ENCODE measurements at places on chromosomes 7 and 10. TPM values are rescaled to one million over a fixed set of nuclear protein-coding genes. Genes with fewer than 3 reads are reported as not detected.
A peak's percentile ranks its signal among the peaks of the same experiment; 100 is the strongest.

- DNase-seq, result no peak
Observed at GRCh38 chr7:46292741-46293140, 371.7 kb upstream of the IGFBP3 start.

The RHOBTB1 gene
- total RNA-seq, result 7.6 TPM

DNA sequence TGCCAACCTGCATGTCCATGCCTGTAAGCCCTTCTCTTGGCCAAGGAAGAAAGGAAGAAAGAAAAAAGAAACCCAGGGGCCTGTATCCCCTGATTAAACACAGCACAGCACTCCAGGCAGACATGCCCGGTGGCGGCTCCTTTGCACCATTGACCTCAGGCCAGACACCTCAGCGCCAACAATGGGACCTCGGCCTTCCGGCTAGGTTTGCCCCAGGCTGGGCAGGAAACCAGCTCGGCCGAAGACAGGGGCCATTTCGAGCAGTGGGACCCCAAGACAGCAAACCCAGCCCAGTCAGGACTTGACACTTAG, 2.8 kb downstream of the HOXA10 start:
- peak; percentile 46 for DNase-seq

GRCh38 chr10:20922451-20922850, 25.3 kb upstream of the NEBL start:
- DNase-seq, result no peak

The CALHM3 gene
- not detected for total RNA-seq

- no peak for DNase-seq
Observed at GRCh38 chr10:60732198-60732806, 46.0 kb upstream of the CDK1 start.

DNA sequence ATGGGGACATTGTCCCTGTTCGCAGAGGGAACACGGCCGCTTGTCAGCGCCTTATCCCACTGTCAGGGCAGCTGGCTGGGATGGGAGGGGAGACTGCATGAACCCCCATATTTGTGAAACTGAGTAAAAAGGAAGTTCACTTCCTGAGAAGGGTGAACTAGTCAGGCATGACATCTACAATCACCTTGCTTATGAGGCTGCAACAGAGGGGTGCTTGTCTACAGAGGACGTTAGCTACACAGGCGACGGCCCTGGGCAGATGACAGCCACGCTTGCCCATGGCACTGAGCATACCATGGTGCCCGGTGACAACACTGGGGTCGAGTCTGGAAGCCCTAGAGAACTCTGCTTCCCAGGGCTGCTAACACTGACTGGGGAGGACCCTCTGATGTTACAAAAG, 46.0 kb upstream of the KDM7A start:
- DNase-seq, result no peak

DNA sequence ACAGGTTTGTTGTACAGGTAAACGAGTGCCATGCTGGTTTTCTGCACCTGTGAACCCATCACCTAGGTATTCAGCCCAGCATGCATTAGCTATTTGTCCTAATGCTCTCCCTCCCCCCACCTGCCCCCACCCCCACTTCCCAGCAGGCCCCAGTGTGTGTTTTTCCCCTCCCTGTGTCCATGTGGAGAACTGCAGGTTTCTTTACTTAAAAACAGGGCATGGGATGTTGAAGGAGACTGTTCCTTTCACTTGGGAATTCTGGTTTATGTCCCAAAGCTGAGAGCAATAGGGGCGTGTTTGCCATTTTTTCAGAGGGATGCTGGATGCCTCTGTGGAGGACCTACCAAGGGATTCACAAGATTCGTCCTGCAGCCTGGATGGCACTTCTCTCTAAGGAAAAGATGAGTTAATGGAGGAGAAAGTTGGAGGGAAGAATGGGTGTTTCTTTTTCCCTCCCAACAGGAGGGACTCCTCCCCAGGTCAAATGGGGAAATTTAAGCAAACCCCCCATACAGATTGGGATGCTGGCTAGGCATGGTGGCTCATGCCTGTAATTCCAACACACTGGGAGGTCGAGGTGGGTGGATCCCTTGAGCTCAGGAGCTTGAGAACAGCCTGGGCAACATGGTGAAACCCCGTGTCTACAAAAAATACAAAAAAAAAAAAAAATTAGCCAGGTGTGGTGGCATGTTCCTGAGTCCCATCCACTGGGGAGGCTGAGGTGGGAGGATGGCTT, 136.0 kb downstream of the GALNT17 start:
- DNase-seq, result no peak

The BAG3 gene
- 26.4 TPM for total RNA-seq

DNA sequence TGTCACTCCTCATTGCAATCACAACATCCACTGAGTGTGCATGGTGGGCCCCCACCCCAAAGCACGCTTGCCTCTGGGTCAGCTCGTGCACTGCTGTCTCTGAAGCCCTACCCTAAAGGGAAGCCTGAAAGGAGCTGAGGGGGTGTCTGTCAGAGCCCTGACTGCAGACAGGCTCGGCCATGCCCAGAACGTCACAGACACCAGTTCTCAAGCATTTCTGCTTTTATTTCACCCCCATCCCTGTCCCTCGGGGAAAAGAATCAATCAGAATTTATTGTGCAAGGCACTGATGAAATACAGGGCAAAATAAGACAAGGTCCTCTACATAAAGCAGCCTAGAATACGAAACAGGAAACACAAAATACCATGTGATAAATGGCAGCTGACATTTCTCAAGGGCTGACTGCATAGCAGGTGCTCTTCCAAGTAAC, 231.8 kb downstream of the WDR37 start:
- DNase-seq, result no peak

DNA sequence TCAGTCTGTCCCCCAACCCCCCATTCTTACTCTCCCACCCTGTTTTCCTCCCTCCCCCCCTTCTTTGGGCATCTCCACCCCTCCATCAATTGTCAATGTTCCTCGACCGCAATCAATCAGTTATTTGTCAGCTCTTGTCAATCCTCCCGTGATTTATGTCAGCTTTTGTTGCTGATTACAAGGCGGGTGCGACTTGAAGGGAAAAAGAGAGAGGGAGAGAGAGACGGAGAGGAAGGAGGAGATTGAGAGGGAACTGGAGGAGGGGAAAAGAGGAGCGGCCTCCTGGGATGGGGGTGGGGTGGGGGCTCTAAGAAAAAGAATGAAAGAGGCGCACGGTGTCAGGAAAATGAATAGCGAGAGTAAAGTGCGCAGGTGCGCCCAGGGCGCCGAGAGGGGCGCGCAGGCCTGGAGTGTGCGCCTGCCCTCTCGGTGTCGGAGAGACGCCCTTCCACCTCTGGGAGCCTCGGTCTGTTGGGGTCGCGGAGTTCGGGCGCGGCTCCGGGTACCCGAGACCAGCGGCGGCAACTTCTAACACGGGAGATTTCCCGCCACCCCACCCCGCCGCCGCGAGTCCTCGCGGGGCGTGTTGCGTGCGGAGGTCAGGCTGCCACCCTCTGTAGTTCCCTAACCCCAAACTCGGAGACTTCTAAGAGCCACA, 1.1 kb upstream of the ZNF503 start:
- DNase-seq, result peak; percentile 54

The KCNH2 gene
- 10.4 TPM for total RNA-seq

DNA sequence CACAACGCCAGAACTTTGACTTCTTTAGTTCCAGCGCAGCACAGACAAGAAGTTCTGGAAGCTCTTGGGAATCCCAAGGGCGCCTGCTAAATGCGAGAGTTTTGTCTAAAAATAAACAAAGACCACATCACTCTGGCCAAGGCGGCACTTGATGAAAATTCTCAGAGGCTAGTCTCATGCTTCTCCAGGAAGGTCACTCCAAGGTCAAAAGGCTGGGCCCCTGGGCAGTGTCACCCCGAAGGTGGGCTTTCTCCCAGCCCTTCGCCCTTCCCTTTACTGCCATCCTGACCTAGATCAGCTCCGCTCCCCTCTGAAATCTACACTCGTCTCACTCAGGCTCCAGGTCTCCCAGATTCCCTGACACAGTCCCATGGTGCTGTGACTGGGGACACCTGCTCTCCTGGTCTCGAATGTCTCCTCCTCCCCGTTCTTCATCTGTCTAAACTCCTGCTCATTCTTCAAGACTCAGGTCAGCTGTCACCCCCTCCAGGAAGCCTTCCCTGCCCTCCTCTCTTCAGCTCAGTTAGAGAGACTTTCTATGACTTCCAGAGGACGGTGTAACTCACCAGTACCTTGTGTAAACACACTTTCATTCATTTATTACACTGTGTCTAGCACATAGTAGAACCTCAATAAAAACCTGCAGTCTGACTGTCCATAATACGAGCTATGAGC, 10.5 kb downstream of the FAM53B start:
- no peak for DNase-seq

The SPDYE2 gene
- total RNA-seq, result not detected

- no peak for DNase-seq
Observed at GRCh38 chr7:40077849-40078248, 56.6 kb downstream of the MPLKIP start.

The EIF5AL1 gene
- total RNA-seq, result 0.53 TPM

DNA sequence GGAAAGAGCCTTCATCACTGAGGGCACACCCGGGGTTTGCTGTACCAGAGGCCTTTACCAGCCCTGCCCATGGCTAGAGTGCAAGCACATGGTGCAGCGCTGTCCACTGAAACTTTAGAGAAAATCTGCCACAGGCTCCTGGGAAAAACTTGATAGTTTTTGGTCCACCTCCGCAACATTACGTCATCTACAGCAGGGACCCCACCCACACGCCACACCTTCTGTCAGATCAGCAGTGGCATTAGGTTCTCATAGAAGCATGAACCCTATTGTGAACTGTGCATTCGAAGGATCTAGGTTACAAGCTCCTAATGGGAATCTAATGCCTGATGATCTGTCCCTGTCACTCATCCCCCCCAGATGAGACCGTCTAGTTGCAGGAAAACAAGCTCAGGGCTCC, 2.5 kb upstream of the ODAD2 start:
- DNase-seq, result no peak

- DNase-seq, result no peak
Observed at GRCh38 chr7:133237545-133237944, 15.3 kb upstream of the EXOC4 start.

The SPDYE1 gene
- total RNA-seq, result not detected

DNA sequence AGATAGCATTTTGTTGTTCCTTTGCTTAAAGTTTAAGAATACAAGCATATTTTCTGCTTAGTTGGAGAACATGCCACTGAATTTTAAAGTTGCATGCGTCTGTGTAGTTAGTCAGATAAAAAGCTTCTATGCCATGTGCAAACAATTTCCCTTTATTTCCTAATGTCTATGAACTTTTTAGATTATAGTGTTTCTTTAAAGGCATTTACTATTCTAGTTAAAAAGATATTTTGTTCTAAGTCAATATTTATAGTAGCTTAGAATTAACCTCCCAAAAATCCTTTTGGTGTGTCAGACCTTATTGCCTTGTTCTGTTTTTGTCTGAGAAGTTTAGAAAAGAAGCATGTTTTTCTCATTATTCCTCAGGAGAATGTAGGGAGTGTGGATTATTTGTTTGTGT, 99.0 kb upstream of the GATA3 start:
- no peak for DNase-seq

DNA sequence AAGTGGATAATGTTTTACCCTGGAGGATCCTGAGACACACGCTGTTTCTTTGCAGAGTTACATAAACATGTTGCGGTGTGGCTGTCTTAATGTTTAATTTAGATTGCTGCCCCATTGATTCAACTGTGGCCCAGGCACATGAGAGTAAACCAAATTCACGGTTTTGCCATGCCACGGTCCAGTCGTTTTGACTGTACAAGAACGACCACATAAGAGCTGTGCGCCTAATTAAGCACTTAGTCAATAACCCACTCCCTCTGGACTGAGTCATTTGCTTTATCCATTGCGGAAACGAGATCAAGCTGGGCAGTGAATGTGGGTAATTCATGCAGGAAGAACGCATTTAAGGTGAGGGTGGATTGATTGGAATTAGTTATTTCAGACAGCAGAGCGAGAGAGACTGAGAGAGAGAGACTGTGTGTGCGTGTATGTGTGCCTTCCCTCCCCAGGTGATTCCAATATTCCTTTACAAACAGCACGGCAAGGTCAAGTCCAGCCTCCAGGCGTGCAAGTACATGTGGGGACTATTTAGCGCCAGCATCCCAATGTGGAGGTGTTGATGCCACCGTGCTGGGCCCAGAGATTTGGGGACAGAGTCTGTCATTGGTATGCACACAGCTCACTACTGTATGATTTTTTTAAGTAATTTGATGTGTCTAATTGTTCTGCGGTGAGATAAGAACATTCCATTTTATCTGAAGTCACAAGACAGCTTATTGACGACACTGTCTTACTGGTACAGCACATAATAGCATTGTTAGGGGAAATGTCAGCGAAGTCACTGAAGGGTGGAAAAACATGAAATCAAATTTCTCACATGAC, 8.4 kb upstream of the TEX36 start:
- no peak for DNase-seq

GRCh38 chr10:74177140-74177677, 26.2 kb downstream of the ADK start:
- DNase-seq, result peak; percentile 39

The CLRN3 gene
- 148 TPM for total RNA-seq

DNA sequence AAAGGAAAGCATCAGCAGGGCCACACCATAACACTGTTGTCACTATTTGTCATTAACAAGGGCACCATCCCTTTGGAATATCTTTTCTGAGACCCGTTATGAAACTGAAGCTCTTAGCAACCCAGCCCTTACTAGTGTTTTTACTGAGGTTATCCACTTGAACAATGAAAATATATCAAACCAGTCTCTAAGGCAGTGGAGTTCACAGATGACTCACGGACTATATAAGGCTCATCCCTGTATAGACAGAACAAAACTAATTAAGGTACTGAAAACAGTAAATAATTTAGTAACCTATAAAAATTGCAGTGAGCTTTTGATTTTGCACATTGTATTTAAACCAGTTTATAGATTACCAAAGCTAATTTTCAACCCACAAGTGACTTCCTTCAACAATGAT, 196.0 kb downstream of the ELAPOR2 start:
- DNase-seq, result no peak

DNA sequence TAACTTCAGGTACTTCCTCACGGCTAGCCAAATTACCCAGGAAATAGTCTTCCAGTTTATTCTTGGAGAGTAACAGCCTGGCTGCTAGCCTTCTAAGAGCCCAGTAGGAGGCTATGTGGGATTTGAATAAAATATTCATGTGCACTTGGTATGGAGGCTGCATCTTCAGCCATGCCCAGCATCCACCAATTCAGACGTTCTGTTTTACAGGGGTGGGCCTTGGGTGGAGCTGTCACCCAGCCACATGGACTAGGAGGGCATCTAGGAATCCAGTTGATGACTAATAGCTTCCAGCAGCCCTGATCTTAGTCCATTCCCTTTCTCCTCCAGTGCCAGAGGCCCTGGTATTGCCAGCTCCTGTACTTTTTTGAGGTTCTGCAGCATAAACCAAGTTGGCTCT, 66.3 kb upstream of the ZRANB1 start:
- no peak for DNase-seq
